ENCODE measurements at places on chromosomes 4 and X.

DNA sequence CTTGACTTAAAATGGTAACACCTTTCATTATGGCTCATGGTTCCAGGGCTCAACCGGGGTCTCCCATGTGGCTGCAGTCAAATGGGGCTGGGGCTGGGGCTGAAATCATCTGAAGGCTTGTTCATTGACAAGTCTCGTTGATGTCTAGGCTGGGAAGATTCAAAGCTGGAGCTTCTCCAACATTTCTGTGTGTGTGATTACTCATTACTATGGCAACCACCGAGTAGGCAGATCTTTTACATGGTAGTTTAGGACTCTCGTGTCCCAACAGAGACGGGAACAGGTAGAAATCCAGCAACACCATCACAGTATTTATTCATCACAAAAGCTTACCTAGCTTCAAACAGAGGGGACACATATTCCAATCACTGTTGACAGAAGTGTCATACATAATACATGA, 7.8 kb downstream of the YTHDC1 start:
- no peak for DNase-seq

GRCh38 chrX:13966793-13967125, 62.9 kb downstream of the GEMIN8 start:
- DNase-seq = no peak

DNA sequence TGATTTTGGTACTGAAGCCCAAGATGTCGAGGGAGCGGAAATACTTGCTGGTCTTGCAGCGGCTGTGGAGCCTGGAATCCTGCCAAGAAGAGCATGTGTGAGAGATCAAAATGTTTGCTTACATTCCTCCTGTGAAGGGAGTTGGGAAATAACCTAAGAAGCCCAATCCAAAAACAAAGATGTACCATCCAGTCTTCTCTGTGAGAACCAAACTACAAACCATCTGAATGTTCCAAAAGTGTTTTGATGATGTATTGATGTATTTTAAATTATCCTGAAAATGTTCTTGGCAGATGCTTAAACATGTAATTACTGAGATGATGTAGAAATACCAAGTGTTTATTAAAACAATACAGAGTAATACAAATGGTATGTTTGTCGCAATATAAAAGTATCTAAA, 10.1 kb upstream of the ADH1A start:
- DNase-seq = peak; percentile 84

- no peak for DNase-seq
Observed at GRCh38 chr4:76083386-76083988, 9.0 kb downstream of the ART3 start.

GRCh38 chr4:5884796-5885195, 8.1 kb downstream of the CRMP1 start:
- no peak for DNase-seq

DNA sequence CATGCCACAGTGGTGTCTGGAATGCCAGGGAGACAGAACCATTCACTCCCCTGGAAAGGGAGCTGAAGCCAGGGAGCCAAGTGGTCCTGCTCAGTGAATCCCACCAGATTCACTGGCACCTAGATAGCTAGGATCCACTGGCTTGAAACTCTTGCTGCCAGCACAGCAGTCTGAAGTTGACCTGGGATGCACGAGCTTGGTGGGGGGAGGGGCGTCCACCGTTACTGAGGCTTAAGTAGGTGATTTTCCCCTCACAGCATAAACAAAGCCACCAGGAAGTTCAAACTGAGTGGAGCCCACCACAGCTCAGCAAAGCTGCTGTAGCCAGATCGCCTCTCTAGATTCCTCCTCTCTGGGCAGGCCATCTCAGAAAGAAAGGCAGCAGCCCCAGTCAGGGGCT, 413.3 kb downstream of the PRDM5 start:
- no peak for DNase-seq

GRCh38 chr4:83252782-83253405, 31.7 kb downstream of the COQ2 start:
- DNase-seq = no peak

Data from heart left ventricle (tissue), 16 donors.